ENCODE measurements at places on chromosomes 16 and 17.

GRCh38 chr17:41417576-41418015 is 6.8 kb downstream of the KRT37 start:
- DNase-seq, result no peak

DNA sequence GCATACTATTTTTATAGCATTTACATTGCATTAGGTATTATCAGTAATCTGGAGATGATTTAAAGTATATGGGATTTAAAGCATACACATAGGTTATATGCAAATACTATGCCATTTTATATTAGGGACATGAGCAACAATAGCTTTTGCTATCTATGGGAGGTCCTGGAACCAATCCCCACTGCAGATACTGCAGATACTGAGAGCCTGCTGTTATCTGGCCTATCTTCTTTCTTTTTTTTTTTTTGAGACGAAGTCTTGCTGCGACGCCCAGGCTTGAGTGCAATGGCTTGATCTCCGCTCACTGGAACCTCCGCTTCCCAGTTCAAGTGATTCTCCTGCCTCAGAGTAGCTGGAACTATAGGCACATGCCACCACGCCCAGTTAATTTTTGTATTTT is 37.4 kb downstream of the STH start:
- DNase-seq, result no peak

GRCh38 chr16:3096362-3096761 is 2.7 kb downstream of the ZSCAN10 start:
- DNase-seq, result no peak

DNA sequence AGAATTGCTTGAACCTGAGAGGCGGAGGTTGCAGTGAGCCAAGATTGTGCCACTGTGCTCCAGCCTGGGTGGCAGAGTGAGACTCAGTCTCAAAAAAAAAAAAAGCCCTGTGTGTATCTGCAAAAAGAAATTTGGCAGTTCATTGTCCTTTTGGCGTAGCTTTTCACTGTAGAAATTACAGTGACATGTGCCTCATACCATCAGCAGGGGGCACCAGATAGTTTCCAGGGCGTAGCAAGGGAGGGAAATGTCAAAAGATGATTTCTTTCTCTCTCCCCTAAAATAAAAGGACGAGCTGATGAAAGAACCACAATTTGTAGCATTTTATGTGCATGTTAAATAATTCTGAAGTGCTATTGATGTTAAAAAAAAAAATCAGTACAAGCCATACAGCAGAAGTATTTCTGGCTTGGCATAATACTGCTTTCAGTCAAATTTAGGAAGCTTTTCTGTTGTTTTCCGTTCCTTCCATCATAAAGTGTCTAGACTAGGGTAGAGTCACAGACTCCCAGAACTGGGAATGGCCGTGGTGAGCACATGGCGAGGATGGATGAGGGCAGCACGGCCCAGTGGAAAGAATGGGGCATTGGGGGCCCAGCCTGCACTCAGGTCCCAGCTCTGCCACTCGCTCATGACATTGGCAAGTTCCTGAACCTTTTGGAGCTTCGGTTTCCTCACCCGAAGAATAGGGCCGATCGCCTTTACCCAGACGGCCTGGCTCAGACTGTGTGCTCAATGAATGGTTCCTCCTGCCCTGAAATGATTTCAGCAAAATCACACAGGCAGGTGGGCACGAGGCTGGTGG is 59.8 kb upstream of the RPH3AL start:
- no peak for DNase-seq

DNA sequence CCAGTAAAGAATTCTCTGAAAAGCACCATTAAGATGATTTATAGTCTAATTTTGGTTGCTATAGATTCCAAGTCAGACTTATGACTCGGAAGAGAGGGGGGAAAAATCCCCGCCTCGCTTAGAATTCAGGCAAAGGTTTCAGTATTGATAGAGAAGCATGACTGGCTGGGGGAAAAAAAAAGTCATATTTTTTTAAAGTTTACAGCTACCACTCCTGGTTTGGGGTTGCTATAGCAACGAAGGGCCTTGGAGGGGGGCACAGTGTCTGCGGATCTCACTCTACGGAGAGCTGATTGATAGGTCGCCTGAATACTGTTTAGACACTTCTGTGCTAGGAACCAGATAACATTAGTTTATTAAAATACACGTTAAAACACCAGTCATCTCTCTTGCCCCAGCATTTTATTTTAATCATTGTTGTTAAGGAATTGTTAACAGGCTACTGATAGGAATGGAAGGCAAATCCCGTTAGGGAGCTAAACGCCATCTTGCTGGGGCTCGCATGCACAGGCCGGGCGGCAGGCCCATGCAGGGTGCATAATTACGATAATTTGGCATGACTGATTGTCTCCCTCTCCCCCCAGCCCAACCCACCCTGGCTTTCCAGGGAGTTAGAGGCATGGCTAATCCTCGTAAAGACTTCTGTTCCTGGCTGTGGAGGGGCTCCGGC is 380.0 kb upstream of the XYLT1 start:
- DNase-seq, result no peak

GRCh38 chr17:76716146-76716838 is 5.5 kb upstream of the MXRA7 start:
- DNase-seq, result no peak

DNA sequence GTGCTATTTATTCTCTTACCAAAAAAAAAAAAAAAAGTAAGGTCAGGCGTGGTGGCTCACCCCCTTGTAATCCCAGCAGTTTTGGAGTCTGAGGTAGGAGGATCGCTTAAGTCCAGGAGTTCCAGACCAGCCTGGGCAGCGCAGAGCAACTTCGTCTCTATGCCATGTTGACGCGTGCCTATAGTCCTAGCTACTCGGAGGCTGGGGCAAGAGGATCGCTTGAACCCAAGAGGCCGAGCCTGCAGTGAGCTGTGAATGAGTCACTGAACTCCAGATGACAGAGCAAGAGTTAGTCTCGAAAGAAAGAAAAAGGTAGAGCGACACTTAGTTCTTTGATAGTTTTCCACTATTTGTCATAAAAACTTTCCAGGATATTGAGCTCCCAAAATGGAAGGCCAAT is 1.4 kb upstream of the TENT4B start:
- DNase-seq, result no peak

DNA sequence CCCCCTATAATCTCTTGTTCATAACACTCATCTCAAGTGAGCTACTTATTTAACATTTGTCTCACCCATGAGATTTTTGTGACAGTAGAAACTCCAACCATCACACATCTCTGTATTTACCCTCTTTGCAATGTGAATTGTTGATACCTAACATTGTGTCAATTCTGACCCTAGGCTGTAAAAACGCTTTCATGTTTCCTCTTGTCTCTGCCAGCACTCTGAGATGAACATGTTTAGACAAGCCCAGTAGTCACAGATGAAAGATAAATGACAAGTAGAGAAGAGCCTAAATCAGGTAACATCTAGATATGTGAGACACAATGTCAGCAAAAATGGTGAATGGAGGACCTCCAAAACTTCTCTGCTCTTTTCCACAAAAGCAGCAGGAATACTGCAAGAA is 1254.5 kb upstream of the GOT2 start:
- DNase-seq, result no peak
